ELF-1 (cell line): ENCODE measurements at places on chromosomes 1 and 21.

- no peak for DNase-seq
Observed at GRCh38 chr1:224544346-224545110, 71.6 kb upstream of the CNIH3 start.

GRCh38 chr1:92365378-92366039, 66.7 kb downstream of the RPAP2 start:
- DNase-seq = no peak

GRCh38 chr1:87220993-87221392, 107.7 kb upstream of the LMO4 start:
- DNase-seq = no peak

GRCh38 chr1:182888736-182889531, 49.8 kb downstream of the DHX9 start:
- DNase-seq = no peak

GRCh38 chr1:45765999-45766792, 15.7 kb upstream of the IPP start:
- no peak for DNase-seq

GRCh38 chr1:225973158-225973557, 26.0 kb downstream of the SDE2 start:
- no peak for DNase-seq

DNA sequence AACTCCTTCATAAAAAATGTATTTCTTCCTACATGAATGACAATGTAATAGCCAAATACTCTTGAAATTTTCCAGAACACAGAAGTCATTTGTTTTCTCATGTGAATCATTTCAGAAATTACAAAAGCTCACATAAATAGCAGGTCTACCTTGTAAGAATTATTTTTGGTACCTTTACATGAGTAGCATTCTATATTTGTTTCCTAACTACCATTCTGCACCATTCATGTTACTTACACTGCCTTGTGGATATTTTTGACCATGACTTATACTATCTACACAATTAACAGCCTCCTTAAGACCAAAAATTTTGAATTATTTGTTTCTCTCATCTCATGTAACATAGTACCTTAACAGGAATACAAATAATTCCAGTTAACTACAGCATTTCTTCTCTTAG, 109.6 kb downstream of the ENAH start:
- DNase-seq = no peak
